ENCODE measurements at places on chromosomes 4 and X.

DNA sequence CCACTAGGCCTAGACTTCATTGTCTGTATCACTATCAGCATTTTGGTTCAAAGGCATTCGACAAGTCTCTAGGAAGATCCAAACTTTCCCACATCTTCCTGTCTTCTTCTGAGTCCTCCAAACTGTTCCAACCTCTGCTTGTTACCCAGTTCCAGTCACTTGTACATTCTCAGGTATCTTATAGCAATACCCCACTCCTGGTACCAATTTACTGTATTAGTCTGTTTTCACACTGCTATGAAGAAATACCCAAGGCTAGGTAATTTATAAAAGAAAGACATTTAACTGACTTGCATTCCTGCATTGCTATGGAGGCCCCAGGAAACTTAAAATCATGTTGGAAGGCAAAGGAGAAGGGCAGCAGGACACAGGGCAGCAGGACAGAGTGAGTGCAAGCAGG is 293.9 kb downstream of the ARAP2 start:
- no peak for DNase-seq

DNA sequence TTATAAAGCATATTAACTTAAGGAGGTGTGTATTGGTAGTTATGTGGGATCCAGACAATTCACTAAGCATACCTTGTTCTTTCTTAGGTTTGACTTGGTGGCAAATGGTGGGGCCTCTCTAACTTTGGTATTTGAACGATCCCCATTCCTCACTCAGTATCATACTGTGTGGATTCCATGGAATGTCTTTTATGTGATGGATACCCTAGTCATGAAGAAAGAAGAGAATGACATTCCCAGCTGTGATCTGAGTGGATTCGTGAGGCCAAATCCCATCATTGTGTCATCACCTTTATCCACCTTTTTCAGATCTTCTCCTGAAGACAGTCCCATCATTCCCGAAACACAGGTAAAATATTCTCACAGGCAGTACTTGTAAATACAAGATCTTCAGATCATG is 186.4 kb downstream of the DCTD start:
- DNase-seq, result no peak

- DNase-seq, result no peak
Measured at GRCh38 chr4:71772592-71772991, 11.3 kb downstream of the GC start.

GRCh38 chr4:100823066-100823992 is 305.5 kb upstream of the EMCN start:
- no peak for DNase-seq

DNA sequence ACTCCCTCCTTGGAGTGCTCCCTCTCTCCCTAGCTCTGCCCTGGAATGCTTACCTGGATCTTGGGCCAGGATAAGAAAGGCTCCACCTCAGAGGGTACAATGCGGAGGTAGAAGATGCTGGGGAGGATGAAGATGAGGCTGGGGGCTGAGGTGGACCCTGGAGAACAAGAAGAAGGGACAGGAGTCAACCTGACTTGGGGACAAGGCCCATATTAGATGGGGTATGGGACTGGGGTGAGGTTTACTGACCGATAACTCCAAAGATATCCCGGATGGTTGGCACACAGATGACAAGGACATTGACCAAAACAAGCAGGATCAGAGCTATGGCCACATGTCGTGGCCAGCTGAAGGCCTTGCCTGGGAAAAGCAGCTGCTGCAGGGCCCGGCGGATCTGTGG is 10.6 kb downstream of the SLC38A5 start:
- DNase-seq, result no peak

GRCh38 chr4:138177278-138177968 is 64.7 kb downstream of the SLC7A11 start:
- no peak for DNase-seq

DNA sequence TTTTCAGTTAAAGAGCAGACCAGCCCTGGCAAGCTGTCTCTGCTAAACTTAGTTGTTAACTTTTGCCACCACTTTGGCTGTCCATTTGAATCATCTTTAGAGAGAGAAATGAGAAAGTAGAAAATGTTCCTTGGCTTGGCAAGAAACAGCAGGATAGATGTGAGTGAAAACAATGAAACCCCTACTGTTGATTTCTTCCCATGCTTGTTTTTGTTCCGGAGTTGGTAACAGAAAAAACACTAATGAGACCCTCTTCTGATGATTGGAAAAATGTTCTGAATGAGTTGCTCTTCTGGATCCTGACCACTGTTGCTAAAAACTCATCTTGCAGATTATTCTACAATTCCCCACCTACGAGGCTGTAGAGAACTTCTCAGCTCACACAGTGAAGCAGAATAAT is 203.3 kb downstream of the MAPK10 start:
- DNase-seq, result peak; percentile 52

GRCh38 chr4:123284168-123284567 is 112.4 kb upstream of the SPRY1 start:
- no peak for DNase-seq

DNA sequence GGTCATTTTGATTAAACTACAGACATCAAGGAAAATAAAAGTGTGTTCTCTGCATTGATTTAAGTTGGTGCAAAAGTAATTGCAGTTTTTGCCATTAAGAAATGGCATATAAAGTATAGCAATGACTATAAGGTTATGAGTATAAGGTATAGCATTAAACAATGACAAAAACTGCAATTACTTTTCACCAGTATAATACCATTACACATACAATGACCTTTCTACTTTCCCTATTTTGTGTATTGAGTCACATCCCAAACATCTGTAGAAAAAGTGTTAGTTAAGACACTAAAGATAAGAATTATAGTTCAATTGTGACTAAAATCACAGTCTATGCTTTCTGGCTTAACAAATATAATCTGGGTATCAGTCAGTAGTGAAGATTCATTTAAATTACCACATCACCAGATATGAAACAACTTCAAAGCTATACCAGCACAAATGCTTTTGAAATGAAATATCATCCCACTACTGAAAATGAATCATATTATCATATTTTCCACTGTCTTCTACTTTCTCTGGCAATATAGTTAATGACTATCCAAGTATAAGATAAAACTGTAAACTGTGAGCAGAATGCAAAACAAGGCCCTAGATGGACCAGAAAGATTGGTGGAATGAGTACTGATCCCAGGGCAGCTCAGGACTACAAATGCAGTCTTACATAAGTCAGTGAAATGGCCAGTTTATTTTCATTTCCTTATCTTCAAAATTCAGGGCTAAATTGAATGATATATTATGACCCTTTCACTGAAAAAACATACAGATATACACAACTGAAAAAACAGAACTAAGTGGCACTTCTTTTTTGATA is 241.1 kb downstream of the ANTXR2 start:
- DNase-seq, result no peak

DNA sequence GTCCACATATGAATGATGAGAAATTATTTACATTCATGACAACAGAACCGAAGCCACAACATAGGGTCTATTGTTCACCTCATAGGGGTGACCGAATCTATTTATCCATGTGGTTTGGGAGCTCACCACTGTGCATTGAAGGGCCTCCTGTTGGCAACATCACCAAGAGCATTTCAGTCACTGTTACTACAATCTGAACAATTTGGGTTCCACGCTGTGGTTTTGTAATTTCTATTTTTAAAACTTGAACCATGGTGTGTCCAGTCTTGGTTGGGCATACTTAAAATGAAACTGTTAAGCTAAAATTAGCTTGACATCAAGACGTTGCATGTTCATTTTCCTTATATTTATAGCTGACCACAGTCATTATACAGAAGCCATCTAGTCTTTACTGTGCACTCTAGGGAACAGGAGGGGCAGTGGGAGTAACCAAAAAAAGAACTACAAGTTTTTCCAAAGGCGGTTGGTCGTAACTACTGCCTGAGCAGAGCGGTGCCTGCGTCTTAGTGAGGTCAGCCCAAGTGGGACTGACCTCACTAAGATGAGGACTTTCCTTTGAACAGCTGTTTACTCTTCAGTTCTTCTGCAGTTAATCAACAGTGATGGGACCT is 192.1 kb downstream of the SPRY1 start:
- peak; percentile 61 for DNase-seq

DNA sequence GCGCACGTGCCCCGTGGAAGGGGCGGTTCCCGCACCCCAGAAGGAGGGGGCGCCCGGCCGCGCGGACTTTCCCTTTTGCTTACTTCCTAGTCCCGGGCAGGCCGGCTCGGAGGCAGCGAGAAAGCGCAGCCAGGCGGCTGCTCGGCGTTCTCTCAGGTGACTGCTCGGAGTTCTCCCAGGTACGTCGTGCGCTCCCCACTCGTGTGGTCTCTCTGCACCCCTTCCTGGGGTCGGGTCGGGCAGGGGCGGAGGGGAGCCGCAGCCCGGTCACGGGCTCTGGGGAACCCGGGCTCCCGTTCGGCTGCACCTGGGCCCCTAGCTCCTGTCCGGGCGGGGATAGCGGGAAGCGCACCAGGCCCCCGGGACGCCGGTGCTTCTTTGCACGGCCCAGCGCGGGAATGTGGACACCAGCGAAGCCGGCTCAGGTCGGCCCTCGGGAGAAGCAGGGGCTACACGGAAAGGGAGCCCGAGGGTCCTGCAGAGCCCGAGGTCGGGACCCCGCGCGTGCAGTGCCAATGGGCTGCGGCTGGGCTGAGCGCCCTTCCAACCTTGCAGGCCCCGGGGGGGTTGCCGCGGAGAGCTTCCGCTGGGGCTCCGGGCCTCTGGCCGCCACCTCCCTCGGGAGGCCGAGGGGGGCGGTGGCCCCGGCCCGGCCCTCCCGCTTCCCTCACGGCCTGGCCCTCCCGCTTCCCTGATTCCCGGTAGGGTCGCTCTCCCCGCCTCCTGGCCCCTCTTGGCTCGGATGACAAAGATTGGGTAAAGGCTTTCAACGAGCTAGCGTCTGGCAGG is at the start of gene TLR2:
TLR2 (plus strand) TSS at position 99 of the 789 bp plus-strand sequence. CDS start 18,628 bp downstream, outside the sequence.
- peak; percentile 17 for DNase-seq

DNA sequence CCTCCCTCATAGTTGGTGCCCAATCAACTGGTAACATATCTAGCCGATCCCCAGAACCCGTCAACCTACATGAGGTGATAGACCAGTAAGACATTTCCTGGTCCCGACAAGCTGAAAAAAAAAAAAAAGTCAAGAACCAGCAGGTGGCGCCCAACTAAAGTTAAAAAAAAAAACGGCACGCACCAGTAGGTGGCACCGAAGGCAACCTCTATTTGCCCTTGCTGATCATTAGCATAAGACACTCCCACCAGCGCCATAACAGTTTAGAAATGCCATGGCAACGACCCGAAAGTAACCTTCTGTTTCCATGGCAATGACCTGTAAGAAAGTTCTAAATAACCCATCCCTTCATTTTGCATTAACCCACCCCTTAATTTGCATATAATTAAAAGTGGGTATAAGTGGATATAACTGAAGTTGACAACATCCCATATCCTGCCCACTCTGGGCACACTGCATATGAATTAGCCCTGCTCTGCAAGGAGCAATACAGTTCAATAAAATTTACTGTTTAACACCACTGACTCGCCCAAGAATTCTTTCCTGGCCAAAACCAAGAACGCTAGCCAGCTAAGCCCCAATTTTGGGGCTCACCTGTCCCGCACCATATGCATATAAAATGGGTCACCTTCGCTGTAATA is 83.9 kb upstream of the SPANXB1 start:
- DNase-seq, result peak; percentile 50

- DNase-seq, result no peak
Measured at GRCh38 chr4:77625485-77625884, 19.9 kb downstream of the CXCL13 start.
